ENCODE measurements at places on chromosomes 4 and X. TPM values are rescaled to one million over a fixed set of nuclear protein-coding genes. Genes with fewer than 3 reads are reported as not detected.
A peak's percentile ranks its signal among the peaks of the same experiment; 100 is the strongest.

GRCh38 chr4:36053930-36054329 lies 190.4 kb downstream of the ARAP2 start:
- H3K36me3 ChIP-seq = no peaks in the 10 kb centered on the region
- H3K27ac ChIP-seq = no peak overlapping the region
- no peak overlapping the region for H3K4me3 ChIP-seq
- H3K4me1 ChIP-seq = no peaks in the 10 kb centered on the region
- no peaks in the 10 kb centered on the region for H3K27me3 ChIP-seq
- no peak for DNase-seq

GRCh38 chr4:101421386-101421785 lies 74.1 kb upstream of the PPP3CA start:
- H3K4me1 ChIP-seq = peaks cover 39% of the 10 kb centered on the region
- peaks cover 19% of the 10 kb centered on the region for H3K36me3 ChIP-seq

GRCh38 chr4:89299153-89299791 lies 8.3 kb downstream of the GPRIN3 start:
- H3K27me3 ChIP-seq = no peaks in the 10 kb centered on the region
- H3K4me1 ChIP-seq = peaks cover 76% of the 10 kb centered on the region
- peak overlapping the region; percentile 99 for H3K27ac ChIP-seq
- peak overlapping the region; percentile 82 for H3K4me3 ChIP-seq

PWWP3B gene
- not detected for total RNA-seq

- H3K27ac ChIP-seq = no peak overlapping the region
- H3K4me1 ChIP-seq = peaks cover 34% of the 10 kb centered on the region
- H3K4me3 ChIP-seq = no peak overlapping the region
- H3K27me3 ChIP-seq = no peaks in the 10 kb centered on the region
Observed at GRCh38 chrX:53284684-53285447, 3.5 kb upstream of the IQSEC2 start.

UBA6 gene
- total RNA-seq = 88.2 TPM

AR gene
- 0.06 TPM for total RNA-seq

- no peaks in the 10 kb centered on the region for H3K27me3 ChIP-seq
- no peaks in the 10 kb centered on the region for H3K36me3 ChIP-seq
- no peak overlapping the region for H3K27ac ChIP-seq
Observed at GRCh38 chrX:13418126-13419097, 98.6 kb upstream of the ATXN3L start.

DNA sequence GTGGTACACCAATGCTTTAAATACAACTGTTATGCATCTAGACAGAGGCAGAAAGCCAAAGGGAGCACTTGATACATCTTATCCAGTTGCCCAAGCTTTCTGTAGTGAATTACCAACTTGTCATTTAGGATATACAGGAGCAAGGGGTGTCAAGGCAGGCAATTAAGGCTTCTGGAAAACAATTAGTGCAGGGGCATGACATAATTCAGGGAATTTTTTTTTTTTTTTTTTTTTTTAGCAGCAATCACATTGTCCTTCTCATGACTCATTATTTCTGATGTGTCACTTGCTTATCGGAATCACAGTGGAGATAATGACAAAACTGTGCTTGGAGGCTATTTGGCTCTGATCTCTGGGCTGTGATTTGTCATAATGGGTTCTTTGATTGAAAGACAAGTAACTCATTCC lies 259.5 kb downstream of the ARHGAP24 start:
- H3K27ac ChIP-seq = no peak overlapping the region
- H3K4me3 ChIP-seq = no peak overlapping the region
- no peaks in the 10 kb centered on the region for H3K36me3 ChIP-seq
- no peaks in the 10 kb centered on the region for H3K4me1 ChIP-seq

PCSK1N gene
- 0.21 TPM for total RNA-seq

PFKFB1 gene
- total RNA-seq = 1.2 TPM

MXRA5 gene
- not detected for total RNA-seq

CT55 gene
- not detected for total RNA-seq

HSFX1 gene
- total RNA-seq = 0.61 TPM

All from activated CD8-positive, alpha-beta memory T cell treated with anti-CD3 and anti-CD28 coated beads, Interleukin-2, amount 10 ng/mL, durations not matched to agents 7 days and 5 days (primary cell).